SJCRH30 (cell line): ENCODE measurements at places on chromosomes 12 and 14. TPM values are rescaled to one million over a fixed set of nuclear protein-coding genes. Genes with fewer than 3 reads are reported as not detected.

GRCh38 chr12:128977441-128977840 is 124.2 kb downstream of the GLT1D1 start:
- no peak for DNase-seq
- H3K36me3 ChIP-seq: no peaks in the 10 kb centered on the region
- H3K27ac ChIP-seq: no peak overlapping the region
- H3K4me1 ChIP-seq: no peaks in the 10 kb centered on the region
- no peak overlapping the region for H3K4me3 ChIP-seq

- peak overlapping the region; percentile 100 for H3K27ac ChIP-seq
- no peak for DNase-seq
- H3K36me3 ChIP-seq: peaks cover 17% of the 10 kb centered on the region
- H3K4me3 ChIP-seq: peak overlapping the region; percentile 93
- H3K27me3 ChIP-seq: no peaks in the 10 kb centered on the region
These were observed 577 bp downstream of the ATG101 start for GRCh38 chr12:52070185-52070925.

GRCh38 chr14:104519721-104520120 is 59.8 kb upstream of the C14orf180 start:
- H3K27ac ChIP-seq: no peak overlapping the region
- H3K4me1 ChIP-seq: no peaks in the 10 kb centered on the region
- no peak for DNase-seq
- no peaks in the 10 kb centered on the region for H3K36me3 ChIP-seq

DNA sequence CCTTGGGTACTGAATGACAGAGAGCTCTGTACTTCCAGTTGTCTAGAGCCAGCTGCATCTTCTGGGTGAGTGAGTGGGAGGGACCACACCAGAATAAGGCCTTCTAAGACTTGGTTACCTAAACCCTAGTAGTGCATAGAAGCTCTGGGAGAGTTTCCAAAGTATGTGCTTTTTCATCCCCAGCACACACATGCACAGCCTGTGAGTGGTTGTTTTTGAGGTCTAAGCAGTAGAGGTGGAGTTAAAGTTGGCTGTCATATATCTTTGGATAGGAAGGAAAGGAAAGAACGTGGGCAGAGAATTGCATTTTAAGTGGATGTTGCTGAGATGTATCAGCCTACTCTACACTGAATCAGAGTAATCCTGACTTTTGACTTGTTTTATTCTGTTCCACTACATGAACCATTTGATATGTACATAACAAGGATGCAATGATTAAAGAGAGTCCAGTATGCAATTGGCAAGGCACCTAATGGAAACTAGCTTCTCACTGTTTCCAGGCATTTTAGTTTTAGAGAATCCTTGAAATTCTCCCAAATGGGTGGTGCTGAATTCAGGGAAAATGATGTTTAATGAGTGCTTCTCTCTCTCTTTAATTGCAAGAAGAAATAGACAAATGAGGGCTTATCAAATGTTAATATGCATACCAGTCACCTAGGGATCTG is 51.8 kb upstream of the PRICKLE1 start:
- DNase-seq: no peak
- H3K27me3 ChIP-seq: no peaks in the 10 kb centered on the region
- H3K4me1 ChIP-seq: no peaks in the 10 kb centered on the region
- no peak overlapping the region for H3K4me3 ChIP-seq
- H3K27ac ChIP-seq: no peak overlapping the region
- H3K36me3 ChIP-seq: no peaks in the 10 kb centered on the region

- H3K27me3 ChIP-seq: no peaks in the 10 kb centered on the region
- no peak overlapping the region for H3K4me3 ChIP-seq
- no peaks in the 10 kb centered on the region for H3K4me1 ChIP-seq
- H3K36me3 ChIP-seq: no peaks in the 10 kb centered on the region
These were observed 17.8 kb upstream of the CIT start for GRCh38 chr12:119894916-119895315.

- no peak overlapping the region for H3K4me3 ChIP-seq
- H3K27me3 ChIP-seq: no peaks in the 10 kb centered on the region
- H3K27ac ChIP-seq: no peak overlapping the region
- no peaks in the 10 kb centered on the region for H3K36me3 ChIP-seq
These were observed 15.3 kb upstream of the PELI2 start for GRCh38 chr14:56102941-56103340.

DNA sequence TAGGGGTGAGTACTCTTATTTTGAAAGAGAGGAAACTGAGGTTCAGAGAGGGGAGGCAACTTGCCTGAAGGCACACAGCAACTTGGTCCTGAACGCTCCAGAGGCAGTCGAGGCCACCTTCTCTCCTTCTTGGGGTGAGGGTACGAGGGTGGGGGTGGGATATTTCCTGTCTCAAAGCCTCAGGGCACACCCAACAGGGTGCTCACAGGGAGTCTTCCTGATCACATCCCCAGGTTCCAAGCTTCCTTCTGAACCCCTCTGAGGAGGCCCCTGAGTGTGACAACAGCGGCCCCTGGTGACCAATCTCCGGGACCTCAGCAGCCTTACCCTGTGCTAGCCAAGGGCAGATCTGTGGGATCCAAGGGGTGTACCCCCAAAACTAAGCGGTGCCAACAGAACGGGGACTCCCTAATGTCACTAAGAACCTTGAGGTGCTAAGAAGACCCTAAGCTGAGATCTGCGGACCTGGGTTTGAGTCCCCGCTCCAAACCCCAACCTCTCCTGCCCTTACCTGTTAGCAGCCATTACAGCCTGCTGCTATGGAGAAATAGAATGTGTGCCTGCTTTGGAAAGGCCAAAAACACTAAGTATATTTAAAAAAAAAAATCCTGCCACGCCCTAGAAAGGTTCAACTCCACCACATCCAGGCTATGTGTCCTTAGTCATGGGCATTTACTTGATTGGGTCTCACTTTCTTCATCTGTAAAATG is 57.9 kb downstream of the TRPV4 start:
- peak; percentile 74 for DNase-seq
- H3K36me3 ChIP-seq: no peaks in the 10 kb centered on the region
- H3K4me3 ChIP-seq: no peak overlapping the region

DNA sequence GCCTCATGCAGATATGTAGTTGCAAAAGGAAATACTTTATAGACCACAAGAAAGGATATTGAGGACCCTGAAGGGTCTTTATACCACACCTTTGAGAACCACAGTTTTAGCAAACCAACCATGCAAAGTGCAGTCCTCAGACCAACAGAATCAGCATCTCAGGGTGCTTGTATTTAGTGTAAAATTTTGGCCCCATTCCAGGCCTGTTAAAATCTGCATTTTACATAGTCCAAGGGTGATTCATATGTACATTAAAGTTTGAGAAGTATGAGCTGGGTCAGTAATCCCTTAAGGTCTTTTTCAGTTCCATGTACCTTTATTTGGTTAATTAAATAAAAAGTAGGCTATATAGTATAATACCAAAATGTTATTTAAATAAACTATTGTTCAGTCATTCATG is 91.2 kb downstream of the WNK1 start:
- H3K36me3 ChIP-seq: peaks cover 42% of the 10 kb centered on the region
- no peak overlapping the region for H3K4me3 ChIP-seq
- no peaks in the 10 kb centered on the region for H3K27me3 ChIP-seq
- no peak overlapping the region for H3K27ac ChIP-seq
- no peaks in the 10 kb centered on the region for H3K4me1 ChIP-seq

GRCh38 chr14:97311411-97311810 is 514.2 kb downstream of the VRK1 start:
- no peaks in the 10 kb centered on the region for H3K27me3 ChIP-seq
- no peak for DNase-seq
- no peak overlapping the region for H3K27ac ChIP-seq
- no peak overlapping the region for H3K4me3 ChIP-seq

- H3K27me3 ChIP-seq: no peaks in the 10 kb centered on the region
- no peaks in the 10 kb centered on the region for H3K4me1 ChIP-seq
- DNase-seq: no peak
- H3K36me3 ChIP-seq: no peaks in the 10 kb centered on the region
These were observed 19.2 kb upstream of the CORO1C start for GRCh38 chr12:108750526-108750925.

DNA sequence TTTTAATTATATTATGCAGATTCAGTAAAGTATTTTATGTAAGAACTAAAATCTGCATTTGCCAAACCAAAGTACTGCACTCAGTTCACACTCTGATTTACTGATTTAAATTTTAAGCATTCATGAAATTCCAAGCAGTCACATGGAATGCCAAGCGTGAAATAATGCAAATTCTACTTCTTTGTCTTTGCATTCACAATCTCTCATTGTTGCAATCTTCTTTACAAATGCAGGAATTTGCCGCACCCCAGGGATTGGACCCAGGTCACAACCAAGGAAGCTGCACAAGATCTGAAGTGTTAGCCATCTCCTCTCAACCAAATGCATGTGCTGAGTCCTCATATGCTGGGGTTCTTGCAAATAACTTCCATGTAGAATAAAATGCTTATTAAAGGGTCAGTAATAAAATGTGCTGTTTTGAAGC is 71.9 kb downstream of the TUNAR start:
- H3K27ac ChIP-seq: no peak overlapping the region
- no peaks in the 10 kb centered on the region for H3K4me1 ChIP-seq
- no peak for DNase-seq
- peaks cover 4% of the 10 kb centered on the region; the same call in 1 of the 2 replicates for H3K27me3 ChIP-seq

DNA sequence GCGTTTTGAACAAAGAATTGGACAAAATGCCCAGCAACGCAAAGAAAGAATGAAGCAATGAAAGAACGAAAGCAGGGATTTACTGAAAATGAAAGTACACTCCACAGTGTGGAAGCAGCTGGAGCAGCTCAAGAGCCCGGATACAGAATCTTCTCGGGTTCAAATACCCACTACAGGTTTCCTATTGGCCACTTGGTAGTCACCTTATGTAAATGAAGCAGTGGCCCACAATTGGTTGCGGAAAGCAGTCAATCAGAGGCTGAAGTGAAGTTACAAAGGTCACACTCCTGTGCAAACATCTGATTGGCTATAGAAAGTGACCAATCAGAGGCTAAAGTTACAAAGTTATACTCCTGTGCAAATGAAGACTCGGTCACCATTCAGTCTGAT is 15.0 kb upstream of the PPP1R13B start:
- H3K36me3 ChIP-seq: no peaks in the 10 kb centered on the region
- peaks cover 6% of the 10 kb centered on the region; the same call in 1 of the 2 replicates for H3K27me3 ChIP-seq
- no peak overlapping the region for H3K4me3 ChIP-seq

GRCh38 chr14:23866269-23866668 is 87.3 kb upstream of the DHRS4 start:
- H3K36me3 ChIP-seq: no peaks in the 10 kb centered on the region
- no peak overlapping the region; the same call in 1 of the 2 replicates for H3K27ac ChIP-seq
- H3K27me3 ChIP-seq: no peaks in the 10 kb centered on the region; the same call in 1 of the 2 replicates
- DNase-seq: no peak
- H3K4me3 ChIP-seq: no peak overlapping the region

- no peaks in the 10 kb centered on the region for H3K4me1 ChIP-seq
- no peaks in the 10 kb centered on the region for H3K36me3 ChIP-seq
- no peak overlapping the region for H3K27ac ChIP-seq
- no peak for DNase-seq
- no peak overlapping the region for H3K4me3 ChIP-seq
- peaks cover 31% of the 10 kb centered on the region; the same call in 1 of the 2 replicates for H3K27me3 ChIP-seq
These were observed 268.4 kb upstream of the FKBP4 start for GRCh38 chr12:2526371-2526770.

GRCh38 chr12:64404470-64405256 is 471 bp downstream of the XPOT start:
- H3K36me3 ChIP-seq: peaks cover under 1% of the 10 kb centered on the region
- H3K4me1 ChIP-seq: no peaks in the 10 kb centered on the region
- peak overlapping the region; percentile 99 for H3K27ac ChIP-seq
- H3K27me3 ChIP-seq: no peaks in the 10 kb centered on the region

GRCh38 chr14:96080571-96080970 is 41.4 kb downstream of the C14orf132 start:
- no peak for DNase-seq
- no peak overlapping the region for H3K27ac ChIP-seq
- no peaks in the 10 kb centered on the region; the same call in 1 of the 2 replicates for H3K27me3 ChIP-seq
- H3K4me1 ChIP-seq: no peaks in the 10 kb centered on the region
- H3K4me3 ChIP-seq: no peak overlapping the region
- H3K36me3 ChIP-seq: no peaks in the 10 kb centered on the region

GRCh38 chr12:120249266-120249874 is 16.2 kb downstream of the PXN start:
- H3K4me1 ChIP-seq: peaks cover 16% of the 10 kb centered on the region
- DNase-seq: no peak
- no peak overlapping the region for H3K4me3 ChIP-seq
- peaks cover 9% of the 10 kb centered on the region; the same call in 1 of the 2 replicates for H3K36me3 ChIP-seq
- H3K27ac ChIP-seq: no peak overlapping the region
- no peaks in the 10 kb centered on the region for H3K27me3 ChIP-seq

DNA sequence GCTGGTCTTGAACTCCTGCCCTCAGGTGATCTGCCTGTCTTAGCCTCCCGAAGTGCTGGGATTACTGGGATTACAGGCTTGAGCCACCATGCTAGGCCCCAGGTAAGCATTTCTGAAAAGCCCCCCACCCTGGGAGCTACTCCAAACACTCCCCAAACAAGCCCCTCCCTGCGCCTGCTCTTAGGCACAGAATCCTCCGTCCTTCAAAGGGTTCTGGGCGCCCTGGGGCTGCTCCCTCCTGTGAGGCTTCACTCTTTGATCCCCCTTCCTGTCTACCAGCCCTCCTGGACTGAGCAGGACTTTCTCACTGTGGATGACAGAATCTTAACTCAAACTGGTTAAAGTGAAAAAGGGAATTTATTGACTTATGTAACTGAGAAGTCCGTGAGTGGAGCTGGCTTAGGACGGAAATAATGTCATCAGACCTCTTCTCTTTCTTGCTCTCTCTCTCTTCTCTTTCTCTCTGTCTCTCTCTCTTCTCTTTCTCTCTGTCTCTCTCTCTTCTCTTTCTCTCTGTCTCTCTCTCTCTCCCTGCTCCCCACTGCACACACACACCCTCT is 66.9 kb upstream of the CLMN start:
- H3K4me3 ChIP-seq: no peak overlapping the region
- H3K36me3 ChIP-seq: no peaks in the 10 kb centered on the region
- H3K27me3 ChIP-seq: no peaks in the 10 kb centered on the region
- H3K27ac ChIP-seq: no peak overlapping the region
- H3K4me1 ChIP-seq: peaks cover 19% of the 10 kb centered on the region
- DNase-seq: peak; percentile 29

- H3K36me3 ChIP-seq: peaks cover 67% of the 10 kb centered on the region
- H3K4me3 ChIP-seq: no peak overlapping the region
- no peak for DNase-seq
- no peaks in the 10 kb centered on the region for H3K27me3 ChIP-seq
These were observed 25.1 kb downstream of the ANAPC5 start for GRCh38 chr12:121326996-121327674.

The C12orf75 gene
- 36.2 and 36.8 TPM in 2 replicates for total RNA-seq

The LRP1-AS gene
- 1.1 and 1.3 TPM in 2 replicates for total RNA-seq

The SLCO1B3 gene
- not detected in 2 replicates for total RNA-seq

The PRB2 gene
- total RNA-seq: not detected in 2 replicates

The SERPINA4 gene
- not detected in 2 replicates for total RNA-seq

The RTL1 gene
- total RNA-seq: 0.08 and 0.34 TPM in 2 replicates
